ENCODE measurements at places on chromosomes 1 and 21.

DNA sequence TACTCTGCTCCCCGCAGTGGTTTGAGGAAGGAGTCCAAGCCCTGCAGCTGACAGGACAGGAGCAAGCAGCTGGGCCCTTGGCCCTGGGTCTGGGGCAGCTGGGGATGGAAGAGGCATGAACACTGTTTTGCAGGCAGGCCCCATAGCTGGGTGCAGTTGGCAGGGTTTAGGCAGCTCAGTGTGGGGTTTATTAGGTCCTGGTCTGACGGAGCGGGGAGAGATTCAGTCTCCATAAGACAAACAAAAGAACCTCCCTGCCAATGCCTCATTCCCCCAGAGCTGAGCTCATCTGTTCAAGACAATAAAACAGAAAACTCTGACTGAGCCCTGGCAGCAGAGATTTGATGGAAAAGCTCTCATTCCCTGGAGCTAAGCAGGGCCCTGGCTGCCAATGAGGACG lies 37.3 kb downstream of the OLFML2B start:
- no peak for DNase-seq

- DNase-seq: no peak
Measured at GRCh38 chr1:118660769-118661168, 327.4 kb downstream of the TBX15 start.

DNA sequence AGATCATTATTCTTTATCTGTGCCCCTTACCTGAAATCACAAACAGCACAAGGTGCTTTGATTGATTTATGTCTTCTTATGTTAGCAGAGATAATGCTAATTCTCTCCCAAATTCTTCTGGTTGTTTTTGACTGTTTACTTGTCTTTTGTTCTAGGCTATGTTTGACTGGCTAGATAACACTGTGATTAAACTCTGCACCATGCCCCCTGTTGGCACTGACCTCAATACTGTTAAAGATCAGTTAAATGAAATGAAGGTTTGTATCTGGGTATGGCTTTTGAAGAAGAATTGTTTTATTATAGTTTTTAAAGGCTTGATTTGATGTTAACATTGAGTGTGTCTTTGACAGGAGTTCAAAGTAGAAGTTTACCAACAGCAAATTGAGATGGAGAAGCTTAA lies 49.6 kb upstream of the BMP8A start:
- DNase-seq: no peak

- no peak for DNase-seq
Measured at GRCh38 chr1:202037706-202038296, 27.4 kb downstream of the ELF3 start.

- DNase-seq: no peak
Measured at GRCh38 chr1:12745126-12745991, 641 bp upstream of the CFAP107 start.

DNA sequence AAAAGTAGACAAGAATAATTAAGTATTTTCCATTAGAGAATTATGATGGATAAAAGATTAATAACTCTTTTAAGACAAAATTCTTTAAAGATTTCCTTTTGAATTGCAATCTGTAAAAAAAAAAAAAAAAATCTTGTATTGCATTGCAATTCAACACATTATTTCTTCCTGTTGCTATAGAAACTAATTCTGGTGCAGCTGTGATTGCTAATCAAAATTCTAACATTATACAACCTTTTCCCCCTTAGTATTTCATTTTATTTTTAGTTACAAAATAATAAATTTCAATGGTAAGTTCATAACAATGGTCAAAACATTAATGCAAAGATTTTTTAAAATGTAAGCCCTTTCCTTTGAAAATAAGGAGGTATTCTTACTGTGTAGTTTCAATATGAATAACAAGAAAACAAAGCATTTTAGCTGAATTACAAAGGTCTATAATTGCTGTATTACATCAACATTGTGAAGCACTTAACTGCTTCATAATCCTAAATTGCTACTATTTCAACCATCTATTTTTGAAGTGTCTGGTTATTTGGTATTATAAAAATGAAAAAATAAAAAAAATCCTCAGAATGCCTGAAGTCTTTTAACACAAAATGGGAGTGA lies 135.0 kb downstream of the SYT14 start:
- DNase-seq: no peak

Measured in CD4-positive, alpha-beta T cell treated with Interferon alpha-2 for 1 hour (primary cell).